ENCODE measurements at places on chromosomes 1 and 21.
A peak's percentile ranks its signal among the peaks of the same experiment; 100 is the strongest.

GRCh38 chr1:167428395-167428794, 89.9 kb downstream of the CD247 start:
- DNase-seq = no peak

- no peak for DNase-seq
These were observed 84.0 kb downstream of the LPAR3 start for GRCh38 chr1:84809023-84809422.

DNA sequence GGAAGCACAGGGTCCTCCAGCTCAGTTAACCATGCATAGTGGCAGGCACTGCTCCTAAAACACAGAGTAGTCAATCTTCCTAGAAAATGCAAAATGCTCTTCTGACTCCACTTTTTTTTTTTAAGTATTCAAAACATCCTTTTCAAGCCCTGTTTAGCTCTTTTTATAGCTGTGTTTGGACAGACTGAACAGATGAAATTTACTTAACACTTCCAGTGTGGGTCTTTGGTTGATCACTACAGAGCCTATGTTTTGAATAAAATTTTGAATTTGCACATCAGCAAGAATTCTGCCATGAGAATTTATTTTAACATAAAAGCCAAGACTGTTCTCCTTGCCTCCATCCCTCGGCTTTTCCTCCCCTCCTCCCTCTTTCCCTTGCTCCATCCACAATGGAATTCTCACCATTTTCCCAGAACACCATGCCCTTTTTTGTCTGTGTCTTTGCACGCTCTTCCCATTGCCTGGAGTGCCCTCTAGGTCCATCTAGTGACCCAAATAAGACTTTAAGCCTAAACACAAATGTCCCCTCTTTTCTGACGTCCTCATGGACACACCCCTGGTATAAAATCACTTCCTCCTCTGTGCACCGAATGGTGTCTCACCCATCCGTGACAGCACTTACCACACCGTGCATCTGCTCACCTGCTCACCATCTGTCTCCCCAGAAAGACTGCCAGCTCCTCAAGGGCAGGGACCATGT, 24.0 kb upstream of the CPT2 start:
- no peak for DNase-seq

DNA sequence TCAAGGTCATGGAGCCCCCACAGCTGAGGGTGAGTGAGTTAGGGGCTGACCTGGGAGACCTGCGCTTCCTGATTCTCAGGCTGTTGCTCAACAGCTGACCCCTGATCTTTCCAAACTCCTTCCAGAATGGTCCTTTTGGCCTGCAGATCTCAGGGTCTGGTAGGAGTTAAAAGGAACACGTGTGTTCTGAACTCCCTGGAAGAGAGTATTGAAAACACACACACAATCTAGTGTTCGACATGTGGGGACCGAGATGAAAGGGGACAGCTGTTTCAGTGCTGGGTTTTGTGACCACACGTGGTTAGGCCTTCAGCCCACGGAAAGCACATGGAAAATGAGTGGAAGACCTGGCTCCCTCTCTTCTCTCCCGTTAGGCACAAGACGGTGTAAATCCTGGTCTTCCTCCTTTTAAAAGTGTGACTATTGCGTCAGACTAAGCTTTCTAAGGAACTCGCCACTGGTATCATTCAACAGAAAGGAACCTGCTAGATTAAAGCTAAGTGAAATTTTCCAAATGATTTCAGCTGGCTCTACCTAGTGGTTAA, 49.6 kb downstream of the RUNX1 start:
- no peak for DNase-seq

- no peak for DNase-seq
These were observed 175.7 kb downstream of the ST6GALNAC3 start for GRCh38 chr1:76250271-76250670.

- DNase-seq = peak; percentile 38
These were observed 19.7 kb upstream of the ALDH9A1 start for GRCh38 chr1:165717918-165718515.

GRCh38 chr1:151221616-151222015, 23.3 kb downstream of the PIP5K1A start:
- no peak for DNase-seq

- no peak for DNase-seq
These were observed 6.0 kb upstream of the DEDD start for GRCh38 chr1:161138431-161138830.

GRCh38 chr21:31988492-31989290, 115.9 kb downstream of the HUNK start:
- no peak for DNase-seq

- DNase-seq = no peak
These were observed 7.8 kb downstream of the ITLN1 start for GRCh38 chr1:160877221-160877620.

DNA sequence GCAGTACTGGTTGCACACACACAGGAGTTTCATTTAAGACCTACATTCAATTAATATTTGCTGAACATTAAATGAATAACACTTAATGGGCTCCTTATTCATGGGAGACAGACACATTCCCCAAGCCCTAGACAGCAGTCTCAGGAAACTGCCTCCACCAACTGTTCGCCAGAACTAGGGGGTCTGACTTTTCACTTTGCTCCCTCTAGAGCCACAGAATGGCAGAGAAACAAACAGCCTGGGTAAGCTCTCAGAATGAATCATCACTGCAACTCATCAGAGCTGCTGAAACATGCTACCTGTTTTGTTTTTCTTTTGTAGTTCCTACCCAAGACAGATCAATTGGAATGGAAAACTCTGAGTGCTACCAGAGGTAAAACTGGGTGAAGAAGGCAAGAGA, 31.7 kb downstream of the ELK4 start:
- no peak for DNase-seq

- DNase-seq = no peak
These were observed 32.9 kb upstream of the IL12RB2 start for GRCh38 chr1:67274623-67275325.

DNA sequence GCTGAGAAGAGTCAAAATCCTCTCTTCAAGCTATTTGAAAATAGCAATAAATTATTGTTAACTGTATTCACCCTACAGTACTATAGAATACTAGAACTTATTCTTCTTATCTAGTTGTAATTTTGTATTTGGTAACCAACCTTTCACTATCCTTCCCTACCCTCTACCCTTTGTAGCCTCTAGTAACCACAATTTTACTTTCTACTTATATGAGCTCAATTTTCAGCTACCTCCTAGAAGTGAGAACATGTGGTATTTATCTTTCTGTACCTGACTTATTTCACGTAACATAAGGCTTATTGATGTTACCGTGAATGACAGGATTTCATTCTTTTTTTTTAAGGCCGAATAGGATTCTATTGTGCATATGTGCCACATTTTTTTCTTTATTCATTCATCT, 30.0 kb downstream of the ZC3H11B start:
- no peak for DNase-seq

DNA sequence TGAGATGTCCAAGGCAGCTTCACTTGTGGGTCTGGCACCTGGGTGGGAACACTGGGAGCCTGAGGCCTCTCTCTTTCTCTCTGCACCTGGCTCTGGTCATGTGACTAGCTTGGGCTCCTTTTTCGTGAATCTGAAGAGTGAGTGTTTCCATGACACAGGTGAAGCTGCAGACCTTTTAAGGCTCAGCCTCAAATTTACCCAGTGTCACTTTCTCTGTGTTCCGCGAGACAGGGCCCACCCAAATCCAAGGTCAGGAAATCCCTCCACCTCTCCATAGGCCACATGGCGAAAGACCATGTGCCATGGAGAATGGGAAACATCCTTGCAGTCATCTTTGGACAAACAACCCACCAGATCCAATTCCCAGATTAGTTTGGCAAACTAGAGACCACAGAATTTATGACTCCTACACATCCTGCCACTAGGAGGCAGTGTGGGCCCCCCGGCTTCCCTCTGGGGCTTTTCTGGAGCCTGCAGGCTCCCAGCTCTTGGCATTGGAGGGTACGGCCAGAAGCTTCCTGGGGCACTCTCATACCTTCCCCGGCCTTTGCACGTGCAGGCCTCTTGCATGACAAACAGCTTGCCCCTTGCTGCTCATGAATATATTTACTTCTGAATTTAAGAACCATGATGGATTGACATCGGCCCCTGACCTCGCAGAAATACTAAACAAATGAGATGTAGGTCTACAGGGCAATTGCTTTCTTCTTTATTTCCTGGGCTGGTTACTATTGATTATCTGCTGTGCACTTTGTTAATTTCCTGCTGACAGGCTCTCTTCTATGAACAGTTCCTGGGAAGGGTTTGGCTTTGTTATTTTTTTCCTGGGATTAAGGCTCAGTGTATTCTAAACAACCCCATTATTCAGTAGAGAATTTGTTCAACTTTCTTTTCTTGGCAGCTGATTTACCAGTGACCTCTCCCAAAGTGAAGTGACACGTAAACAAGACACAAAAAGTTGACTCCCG, 180.7 kb downstream of the KAZN start:
- no peak for DNase-seq

GRCh38 chr1:242770366-242770765, 245.9 kb upstream of the PLD5 start:
- no peak for DNase-seq

DNA sequence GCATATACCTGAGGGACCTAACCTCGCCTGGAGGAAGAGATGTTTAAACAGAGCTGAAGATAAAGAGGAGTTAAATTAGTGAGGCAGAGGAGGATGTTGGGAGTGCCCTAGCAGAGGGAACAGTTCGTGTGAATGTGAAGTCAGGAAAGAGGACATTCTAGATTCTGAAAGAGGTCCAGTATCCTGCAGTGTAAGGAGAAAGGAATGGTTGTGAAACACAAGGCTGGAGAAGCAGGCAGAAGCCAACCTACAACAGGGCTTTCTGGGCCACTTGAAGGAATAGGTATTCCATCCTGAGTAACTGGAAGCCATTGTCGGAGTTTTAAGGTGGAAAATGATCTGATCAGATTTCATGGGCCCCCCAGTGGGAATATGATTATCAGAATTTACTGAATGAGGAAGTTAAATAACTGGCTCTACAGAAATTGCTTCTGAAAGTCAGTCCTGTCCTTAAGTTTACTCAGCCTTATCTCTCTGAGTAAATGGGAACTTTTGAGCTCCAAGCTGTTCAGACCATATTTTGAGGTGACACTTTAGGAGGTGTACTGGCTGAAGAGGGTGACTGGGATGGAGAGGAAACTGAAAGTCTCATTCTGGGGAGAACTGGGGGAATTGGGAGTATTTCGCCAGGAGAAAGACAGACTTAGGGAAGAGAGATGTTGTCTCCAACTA, 24.4 kb upstream of the FAAH start:
- DNase-seq = no peak

DNA sequence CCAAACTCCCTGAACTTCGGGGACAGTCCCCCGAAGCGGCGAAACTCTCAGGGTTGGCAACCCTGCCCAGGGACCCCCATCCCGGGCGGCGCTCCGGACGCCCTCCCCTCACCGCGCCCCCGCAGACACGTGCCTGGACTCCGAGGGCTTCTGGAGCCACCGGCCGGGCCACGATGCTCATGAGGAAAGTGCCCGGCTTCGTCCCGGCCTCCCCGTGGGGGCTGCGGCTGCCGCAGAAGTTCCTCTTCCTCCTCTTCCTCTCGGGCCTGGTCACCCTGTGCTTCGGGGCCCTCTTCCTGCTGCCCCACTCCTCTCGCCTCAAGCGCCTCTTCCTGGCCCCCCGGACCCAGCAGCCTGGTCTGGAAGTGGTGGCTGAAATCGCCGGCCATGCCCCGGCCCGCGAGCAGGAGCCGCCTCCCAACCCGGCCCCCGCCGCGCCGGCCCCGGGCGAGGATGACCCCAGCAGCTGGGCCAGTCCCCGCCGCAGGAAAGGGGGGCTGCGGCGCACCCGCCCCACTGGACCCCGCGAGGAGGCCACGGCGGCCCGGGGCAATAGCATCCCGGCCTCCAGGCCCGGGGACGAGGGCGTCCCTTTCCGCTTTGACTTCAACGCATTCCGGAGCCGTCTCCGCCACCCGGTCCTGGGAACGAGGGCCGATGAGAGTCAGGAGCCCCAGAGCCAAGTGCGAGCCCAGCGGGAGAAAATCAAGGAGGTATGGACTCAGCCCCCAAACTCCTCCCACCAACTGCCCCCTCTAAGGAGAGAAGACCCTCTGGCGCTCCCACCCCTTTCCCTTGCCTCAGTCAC, 1.2 kb downstream of the MAN1C1 start:
- no peak for DNase-seq

DNA sequence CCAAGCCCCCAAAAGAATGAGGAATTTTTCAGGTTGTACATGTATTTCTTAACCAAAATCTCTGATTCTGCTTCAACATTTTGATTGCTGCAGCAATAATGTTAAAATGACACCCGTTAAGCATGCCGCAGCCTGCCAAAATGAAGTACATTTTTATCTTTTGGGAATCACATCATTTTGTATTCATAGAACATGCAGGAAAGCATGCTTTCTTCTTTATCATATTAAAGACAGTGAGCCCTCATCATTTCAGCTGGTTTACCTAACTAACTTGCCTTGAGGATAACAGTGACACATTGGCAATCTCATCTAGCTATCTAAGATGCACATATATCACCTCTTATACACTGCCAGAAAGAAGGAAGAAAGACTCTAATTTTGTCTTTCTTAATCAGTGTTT, 299.2 kb downstream of the LTN1 start:
- DNase-seq = no peak

DNA sequence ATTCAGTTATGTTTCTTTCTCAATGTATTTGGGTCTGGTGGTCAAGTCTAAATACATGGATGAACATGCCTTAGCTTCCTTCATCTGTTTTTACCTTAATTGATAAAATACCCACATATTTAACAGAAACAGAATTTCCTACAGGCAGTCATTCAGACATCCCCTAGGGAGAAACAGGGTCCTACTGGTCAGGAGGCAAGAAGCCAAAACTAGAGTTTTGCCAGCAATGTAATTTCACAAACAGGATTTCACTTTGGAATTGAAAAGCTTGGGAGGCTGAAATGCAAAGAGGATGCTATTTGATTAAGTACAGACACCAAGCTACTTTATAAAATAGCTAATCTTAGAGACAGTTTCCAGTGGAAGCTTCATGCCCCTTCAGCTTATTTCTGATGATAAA, 224.2 kb downstream of the SIPA1L2 start:
- no peak for DNase-seq

- DNase-seq = no peak
These were observed 15.3 kb downstream of the MAN1C1 start for GRCh38 chr1:25631750-25632485.

DNA sequence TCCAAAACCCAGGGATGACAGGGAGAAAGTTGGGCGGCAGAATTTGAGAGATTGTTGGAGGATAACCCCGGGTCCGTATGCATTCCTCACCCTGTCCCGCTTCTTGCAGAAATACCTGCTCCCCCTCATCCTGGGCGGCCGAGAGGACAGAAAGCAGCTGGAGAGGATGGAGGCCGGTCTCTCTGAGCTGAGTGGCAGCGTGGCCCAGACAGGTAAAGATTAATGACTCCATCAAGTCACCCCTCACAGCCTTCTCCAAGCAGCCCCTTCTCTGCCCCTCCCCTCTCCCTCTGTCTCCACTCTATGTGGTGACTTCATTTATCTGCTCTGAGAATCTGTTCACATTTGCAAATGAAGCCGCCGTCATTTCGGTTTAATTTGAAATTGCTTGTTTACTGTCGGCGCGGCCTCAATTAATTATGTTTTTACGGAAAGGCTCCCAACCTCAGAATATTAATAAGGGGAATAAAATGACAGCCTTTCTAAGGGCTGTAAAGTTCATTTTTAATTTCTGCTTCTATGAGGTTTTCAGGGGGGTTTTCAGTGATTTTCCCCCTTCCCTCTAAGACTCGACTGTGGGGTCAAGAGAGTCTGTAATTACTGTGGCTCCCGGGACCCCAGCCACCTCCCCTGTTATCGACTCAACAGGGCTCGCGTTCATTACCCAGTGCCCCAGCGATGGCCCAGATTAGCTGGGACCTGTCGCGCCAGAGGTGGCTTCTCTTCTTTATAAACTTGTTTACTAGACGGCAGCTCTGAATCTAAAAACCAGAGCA, 148.3 kb downstream of the PEX14 start:
- no peak for DNase-seq

- no peak for DNase-seq
These were observed 1.9 kb downstream of the PODN start for GRCh38 chr1:53063744-53064515.

Data from bone marrow (tissue), 2 donors.